ENCODE measurements at places on chromosomes 1 and 21. TPM values are rescaled to one million over a fixed set of nuclear protein-coding genes. Genes with fewer than 3 reads are reported as not detected.
A peak's percentile ranks its signal among the peaks of the same experiment; 100 is the strongest.

The DNALI1 gene
- 48.5 TPM for total RNA-seq

The CORT gene
- total RNA-seq, result not detected

DNA sequence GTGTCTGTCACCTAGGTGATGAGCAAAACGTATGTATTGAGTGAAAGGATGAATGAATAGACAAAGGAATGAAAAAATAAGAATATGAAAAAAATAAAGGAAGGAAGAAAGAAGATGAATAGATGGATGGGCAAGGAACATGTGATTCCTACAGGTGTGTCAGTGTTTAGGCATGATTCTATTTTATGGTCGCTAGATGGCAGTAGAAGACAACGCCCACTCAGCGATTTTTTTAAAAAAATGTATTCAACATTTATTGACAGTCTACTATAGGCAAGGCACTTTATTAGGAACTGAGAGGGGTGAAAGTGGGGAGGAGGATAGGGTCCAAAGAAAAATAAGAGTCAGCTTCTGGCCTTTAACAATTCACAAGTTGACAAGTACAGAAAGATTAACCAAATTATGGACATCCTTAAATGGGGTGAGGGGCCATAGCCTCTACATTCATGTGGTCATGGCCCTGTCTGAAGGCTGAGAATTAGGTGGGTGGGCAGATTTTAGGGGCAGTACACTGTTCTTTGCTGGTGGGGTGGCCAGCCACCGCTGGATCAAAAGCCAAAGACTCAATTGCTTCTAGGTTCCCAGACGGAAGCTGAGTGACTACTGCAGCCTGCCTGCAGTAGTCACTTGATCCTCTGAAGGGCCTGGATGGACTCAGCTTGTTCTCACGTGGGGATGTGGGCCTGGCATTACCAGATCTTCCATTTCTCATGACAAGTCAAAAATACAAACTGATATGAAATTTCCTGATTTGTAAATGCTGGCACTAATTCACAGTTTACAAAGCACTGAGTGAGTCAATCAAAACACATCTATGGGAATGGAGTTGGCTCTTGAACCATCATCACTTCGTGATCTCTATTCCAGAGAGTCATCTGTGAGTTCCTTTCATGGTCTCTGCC lies 83.9 kb downstream of the FASLG start:
- no peak for DNase-seq

DNA sequence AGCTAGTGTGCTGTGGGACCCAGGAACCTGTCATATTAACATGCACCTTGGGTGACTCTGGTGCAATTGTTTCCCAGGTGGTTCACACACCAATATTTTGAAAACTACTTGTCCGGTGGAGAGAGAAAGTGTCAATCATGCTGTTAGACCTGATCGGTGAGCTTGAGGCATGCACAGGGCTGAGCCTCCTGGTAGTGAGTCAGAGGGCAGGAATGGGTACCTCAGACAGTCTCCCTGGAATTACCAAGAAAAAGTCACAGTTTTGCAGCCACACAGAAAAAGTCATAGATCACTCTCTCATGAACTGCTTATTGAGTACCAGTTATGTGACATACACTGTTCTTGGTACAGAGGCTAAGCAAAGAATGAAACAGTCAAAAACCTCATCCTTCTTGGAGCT lies 140.1 kb upstream of the NFIA start:
- no peak for DNase-seq

DNA sequence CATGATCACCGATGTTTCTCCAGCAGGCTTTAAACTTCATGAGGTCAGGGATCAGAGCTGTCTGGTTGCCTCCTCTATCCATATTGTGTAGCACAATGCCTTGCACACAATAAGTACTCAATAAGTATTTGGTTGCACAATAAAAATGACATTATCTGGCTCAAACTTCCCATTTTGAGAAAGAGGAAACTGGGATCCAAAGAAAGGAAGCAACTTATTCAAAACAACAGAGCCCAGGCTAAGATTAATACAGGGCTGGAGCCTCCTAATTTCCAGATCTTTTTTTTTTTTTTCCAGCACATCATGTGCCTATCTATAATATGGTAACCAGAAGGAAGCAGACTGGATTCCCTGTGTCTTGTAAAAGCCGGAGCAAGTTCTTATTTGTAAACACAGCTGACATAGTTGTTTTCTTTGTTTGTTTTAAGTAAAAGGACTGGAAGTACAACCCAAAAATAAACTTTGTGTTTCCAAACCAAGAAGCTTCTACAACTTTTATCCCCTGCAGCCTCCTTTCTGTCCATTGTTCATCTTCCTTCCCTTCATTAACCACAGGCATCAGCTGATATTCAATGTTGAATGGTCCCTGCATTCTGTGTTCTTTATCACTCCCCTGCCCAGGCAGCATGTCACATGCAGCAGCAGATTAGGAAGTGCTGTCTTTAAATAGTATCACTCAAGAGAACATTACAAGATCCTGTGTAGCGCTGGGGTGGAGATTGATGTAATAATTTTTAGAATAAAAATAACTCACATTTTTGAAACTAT lies 71.2 kb upstream of the HOOK1 start:
- peak; percentile 70 for DNase-seq

DNA sequence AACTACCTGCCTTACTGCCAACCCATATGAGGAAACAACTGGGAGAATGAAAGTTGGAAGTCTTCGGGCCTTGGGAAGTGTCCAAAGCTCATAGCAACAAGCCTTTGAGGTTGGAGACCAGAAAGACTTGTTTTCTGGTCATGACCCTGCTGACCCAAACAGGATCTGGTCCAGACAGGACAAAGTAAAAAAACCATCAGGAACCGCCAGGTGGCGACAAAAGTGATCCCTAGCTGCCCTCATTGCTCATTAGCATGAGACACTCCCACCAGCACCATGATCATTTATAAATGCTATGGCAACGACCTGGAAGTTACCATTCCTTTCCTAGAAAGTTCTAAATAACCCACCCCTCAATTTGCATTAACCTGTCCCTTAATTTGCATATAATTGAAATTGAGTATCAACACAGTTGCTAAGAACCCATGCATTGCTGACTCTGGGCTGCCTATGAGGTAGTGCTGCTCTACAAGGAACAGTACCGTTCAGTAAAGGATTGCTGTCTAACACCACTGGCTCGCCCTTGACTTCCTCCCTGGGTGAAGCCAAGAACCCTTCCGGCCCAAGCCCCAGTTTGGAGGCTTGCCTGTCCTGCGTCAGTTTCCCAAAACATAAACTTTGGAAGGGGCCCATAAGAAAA lies 89.0 kb downstream of the URB2 start:
- DNase-seq, result no peak

GRCh38 chr1:233675893-233676292 lies 62.0 kb downstream of the KCNK1 start:
- DNase-seq, result no peak

- DNase-seq, result no peak
Observed at GRCh38 chr1:167404908-167405307, 113.4 kb downstream of the CD247 start.

Measured in lung (tissue), 17 donors.